ENCODE measurements at places on chromosomes 1 and 21. TPM values are rescaled to one million over a fixed set of nuclear protein-coding genes. Genes with fewer than 3 reads are reported as not detected.

DNA sequence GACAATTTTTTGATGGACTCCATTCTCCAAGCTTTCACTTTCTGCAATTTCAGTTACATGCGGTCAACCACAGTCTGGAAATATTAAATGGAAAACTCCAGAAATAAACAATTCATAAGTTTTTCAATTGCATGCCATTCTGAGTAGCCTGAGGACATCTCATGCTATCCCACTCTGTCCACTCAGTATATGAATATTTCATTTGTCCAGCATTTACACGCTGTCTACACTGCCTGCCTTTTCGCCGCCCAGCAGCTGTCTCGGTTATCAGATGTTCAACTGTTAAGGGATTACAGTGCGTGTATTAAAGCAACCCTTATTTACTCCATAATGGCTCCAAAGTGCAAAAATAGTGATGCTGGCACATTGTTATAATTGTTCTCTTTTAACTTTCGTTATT, 116.3 kb downstream of the ADSS2 start:
- H3K4me3 ChIP-seq = no peak overlapping the region
- no peaks in the 10 kb centered on the region for H3K4me1 ChIP-seq

DNA sequence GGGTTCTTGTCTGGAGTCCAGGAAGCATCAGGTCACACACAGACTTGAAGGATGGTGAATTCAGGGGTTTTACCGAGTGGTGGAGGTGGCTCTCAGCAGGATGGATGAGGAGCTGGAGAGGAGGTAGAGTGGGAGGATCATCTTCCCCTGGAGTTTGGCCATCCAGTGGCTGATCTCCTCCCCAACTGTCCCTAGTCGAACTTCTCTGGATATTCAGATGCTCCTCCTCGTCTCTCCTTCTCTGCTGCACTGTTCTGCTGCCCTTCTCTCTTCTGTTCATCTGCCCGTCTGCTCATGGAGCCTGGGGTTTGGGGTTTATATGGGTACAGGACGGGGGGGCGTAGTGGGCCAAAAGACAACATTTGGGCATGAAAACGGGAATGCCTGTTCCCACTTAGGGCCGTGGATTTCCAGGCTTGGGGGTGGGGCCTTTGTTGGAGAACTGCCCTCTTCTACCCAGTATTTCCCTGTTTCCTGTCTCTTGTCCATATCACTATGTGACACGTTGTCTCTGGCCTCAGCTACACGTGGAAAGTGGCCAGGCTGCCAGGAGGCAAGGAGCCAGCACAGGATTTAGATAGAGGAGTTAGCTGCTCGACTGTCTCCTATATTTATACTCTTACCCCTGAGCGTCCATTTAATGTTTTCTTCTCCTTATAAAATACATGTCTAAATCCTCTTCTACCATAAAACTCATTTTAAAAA, 76.7 kb downstream of the SIPA1L2 start:
- DNase-seq = peak; percentile 66
- H3K4me3 ChIP-seq = no peak overlapping the region
- peak overlapping the region; percentile 79 for H3K27ac ChIP-seq
- peaks cover 62% of the 10 kb centered on the region for H3K4me1 ChIP-seq
- no peaks in the 10 kb centered on the region for H3K36me3 ChIP-seq

- no peaks in the 10 kb centered on the region for H3K36me3 ChIP-seq
- no peak overlapping the region for H3K27ac ChIP-seq
- H3K4me3 ChIP-seq = no peak overlapping the region
- no peaks in the 10 kb centered on the region for H3K27me3 ChIP-seq
Measured at GRCh38 chr1:82899017-82899416, 1098.3 kb downstream of the ADGRL2 start.

DNA sequence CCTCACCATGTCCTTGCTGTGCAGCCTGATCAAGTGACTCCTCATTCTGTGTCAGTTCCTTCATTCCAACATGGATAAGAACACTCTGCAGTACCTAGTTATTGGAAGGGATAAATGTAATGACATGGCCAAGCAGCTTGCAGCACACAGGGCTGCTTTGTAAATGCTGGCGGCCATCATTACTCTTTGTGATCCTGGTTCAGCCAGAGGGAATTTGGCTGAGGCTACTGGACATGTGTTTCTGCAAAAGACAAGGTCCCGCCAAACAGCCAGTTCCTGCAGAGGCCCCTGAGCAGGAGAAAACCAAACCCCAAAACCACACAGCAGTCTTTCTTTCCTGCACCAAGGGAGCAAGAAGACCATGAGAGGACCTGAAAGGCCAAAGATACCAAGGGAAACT, 495.8 kb downstream of the AJAP1 start:
- DNase-seq = no peak
- H3K27ac ChIP-seq = no peak overlapping the region
- H3K27me3 ChIP-seq = no peaks in the 10 kb centered on the region

GRCh38 chr1:153465811-153466636, 5.6 kb upstream of the S100A7 start:
- no peaks in the 10 kb centered on the region for H3K4me1 ChIP-seq
- H3K36me3 ChIP-seq = no peaks in the 10 kb centered on the region
- H3K4me3 ChIP-seq = no peak overlapping the region
- peak; percentile 50 for DNase-seq
- H3K27me3 ChIP-seq = no peaks in the 10 kb centered on the region

DNA sequence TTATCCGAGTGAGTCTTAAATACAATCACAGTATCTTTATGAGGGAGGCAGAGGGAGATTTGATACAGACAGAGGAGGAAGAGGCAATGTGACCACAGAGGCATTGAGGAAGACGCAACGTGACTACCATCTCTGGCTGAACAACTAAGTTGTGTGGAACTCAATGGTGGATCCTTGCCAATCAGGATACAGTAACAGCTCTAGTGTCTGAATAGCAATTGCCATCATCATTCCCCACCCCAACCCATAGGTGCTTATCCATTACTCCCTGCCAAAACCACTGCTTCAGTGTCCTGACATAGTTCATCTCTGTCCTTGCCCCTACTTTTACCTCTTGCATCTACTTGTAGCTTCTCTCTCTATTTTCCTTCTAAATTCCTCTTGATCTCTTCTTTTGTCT, 20.5 kb upstream of the RHBDL2 start:
- no peak overlapping the region for H3K27ac ChIP-seq
- H3K4me3 ChIP-seq = no peak overlapping the region
- DNase-seq = no peak
- no peaks in the 10 kb centered on the region for H3K4me1 ChIP-seq

The VSIG8 gene
- 0.13 TPM for polyA plus RNA-seq

The NCDN gene
- polyA plus RNA-seq = 25.7 TPM

The RGS13 gene
- 1.1 TPM for polyA plus RNA-seq

- no peaks in the 10 kb centered on the region for H3K4me1 ChIP-seq
- H3K27ac ChIP-seq = no peak overlapping the region
- H3K36me3 ChIP-seq = no peaks in the 10 kb centered on the region
- no peak for DNase-seq
Measured at GRCh38 chr1:45412899-45413298, 72.7 kb upstream of the MUTYH start.

DNA sequence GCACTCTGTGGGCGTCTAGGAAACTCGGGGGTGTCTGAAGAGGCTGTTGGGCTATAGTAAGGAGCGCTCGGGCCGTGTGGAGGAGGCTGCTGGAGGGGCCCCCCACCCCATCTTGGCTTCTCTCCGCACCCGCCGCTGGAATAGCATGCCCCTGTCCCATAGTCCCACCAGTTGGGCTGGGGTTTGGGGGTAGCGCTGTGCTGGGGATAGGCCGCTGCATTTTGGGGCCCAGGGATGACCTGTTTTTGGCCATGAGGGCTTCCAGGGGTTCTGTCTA, 511 bp downstream of the EFNA3 start:
- H3K4me1 ChIP-seq = peaks cover 49% of the 10 kb centered on the region
- H3K27ac ChIP-seq = no peak overlapping the region
- peaks cover 48% of the 10 kb centered on the region for H3K27me3 ChIP-seq
- DNase-seq = no peak
- H3K36me3 ChIP-seq = no peaks in the 10 kb centered on the region

- H3K27me3 ChIP-seq = no peaks in the 10 kb centered on the region
- no peak overlapping the region for H3K4me3 ChIP-seq
- peaks cover 23% of the 10 kb centered on the region for H3K4me1 ChIP-seq
- peak overlapping the region; percentile 81 for H3K27ac ChIP-seq
- no peaks in the 10 kb centered on the region for H3K36me3 ChIP-seq
Measured at GRCh38 chr1:202540014-202540413, 170.2 kb downstream of the SYT2 start.

The EPS8L3 gene
- polyA plus RNA-seq = 97.3 TPM

GRCh38 chr1:170001266-170001665, 73.2 kb downstream of the KIFAP3 start:
- DNase-seq = no peak
- no peaks in the 10 kb centered on the region for H3K27me3 ChIP-seq
- H3K27ac ChIP-seq = no peak overlapping the region
- H3K36me3 ChIP-seq = no peaks in the 10 kb centered on the region
- H3K4me1 ChIP-seq = no peaks in the 10 kb centered on the region

- H3K27ac ChIP-seq = no peak overlapping the region
- no peaks in the 10 kb centered on the region for H3K36me3 ChIP-seq
- peaks cover 6% of the 10 kb centered on the region for H3K27me3 ChIP-seq
- peaks cover 14% of the 10 kb centered on the region for H3K4me1 ChIP-seq
- H3K4me3 ChIP-seq = no peak overlapping the region
- DNase-seq = no peak
Measured at GRCh38 chr1:201481004-201481380, 12.0 kb upstream of the PHLDA3 start.

GRCh38 chr1:75085931-75086330, 48.3 kb upstream of the LHX8 start:
- H3K36me3 ChIP-seq = no peaks in the 10 kb centered on the region
- no peak overlapping the region for H3K4me3 ChIP-seq
- H3K4me1 ChIP-seq = no peaks in the 10 kb centered on the region
- H3K27me3 ChIP-seq = no peaks in the 10 kb centered on the region

The KIF14 gene
- 0.68 TPM for polyA plus RNA-seq

GRCh38 chr1:248811514-248812490, 13.9 kb downstream of the SH3BP5L start:
- H3K27ac ChIP-seq = no peak overlapping the region
- DNase-seq = no peak
- no peaks in the 10 kb centered on the region for H3K36me3 ChIP-seq
- H3K4me3 ChIP-seq = no peak overlapping the region

DNA sequence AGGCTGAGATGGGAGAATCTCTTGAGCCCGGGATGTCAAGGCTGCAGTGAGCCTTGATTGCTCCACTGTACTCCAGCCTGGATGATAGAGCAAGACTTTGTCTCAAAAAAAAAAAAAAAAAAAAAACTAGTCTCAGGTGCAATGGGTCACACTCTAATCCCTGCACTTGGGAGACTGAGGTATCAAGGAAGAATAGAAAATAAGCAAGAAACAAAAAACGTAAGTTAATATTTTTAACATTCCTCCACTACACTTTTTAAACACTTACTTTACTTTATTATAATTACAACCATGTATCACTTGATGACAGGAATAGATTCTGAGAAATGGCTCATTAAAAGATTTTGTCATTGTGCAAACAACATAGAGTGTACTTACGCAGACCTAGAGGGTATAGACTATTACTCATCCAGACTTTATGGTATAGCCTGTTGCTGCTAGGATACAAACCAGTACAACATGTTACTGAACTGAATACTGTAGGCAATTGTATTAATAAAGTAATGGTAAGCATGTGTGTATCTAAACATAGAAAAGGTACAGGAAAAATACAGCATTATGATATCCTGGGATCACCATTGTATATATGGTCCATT, 1244.1 kb upstream of the ADGRL4 start:
- no peaks in the 10 kb centered on the region for H3K36me3 ChIP-seq
- no peaks in the 10 kb centered on the region for H3K27me3 ChIP-seq
- H3K4me3 ChIP-seq = no peak overlapping the region
- H3K27ac ChIP-seq = no peak overlapping the region
- H3K4me1 ChIP-seq = no peaks in the 10 kb centered on the region
